Heart left ventricle (tissue), 16 donors: ENCODE measurements at places on chromosomes 5 and 9.

GRCh38 chr5:141969783-141970771 lies 1.2 kb downstream of the RNF14 start:
- H3K27ac ChIP-seq: peak overlapping the region; percentile 96
- DNase-seq: no peak
- H3K4me1 ChIP-seq: peaks cover 39% of the 10 kb centered on the region
- peaks cover 39% of the 10 kb centered on the region for H3K36me3 ChIP-seq
- H3K27me3 ChIP-seq: no peaks in the 10 kb centered on the region

DNA sequence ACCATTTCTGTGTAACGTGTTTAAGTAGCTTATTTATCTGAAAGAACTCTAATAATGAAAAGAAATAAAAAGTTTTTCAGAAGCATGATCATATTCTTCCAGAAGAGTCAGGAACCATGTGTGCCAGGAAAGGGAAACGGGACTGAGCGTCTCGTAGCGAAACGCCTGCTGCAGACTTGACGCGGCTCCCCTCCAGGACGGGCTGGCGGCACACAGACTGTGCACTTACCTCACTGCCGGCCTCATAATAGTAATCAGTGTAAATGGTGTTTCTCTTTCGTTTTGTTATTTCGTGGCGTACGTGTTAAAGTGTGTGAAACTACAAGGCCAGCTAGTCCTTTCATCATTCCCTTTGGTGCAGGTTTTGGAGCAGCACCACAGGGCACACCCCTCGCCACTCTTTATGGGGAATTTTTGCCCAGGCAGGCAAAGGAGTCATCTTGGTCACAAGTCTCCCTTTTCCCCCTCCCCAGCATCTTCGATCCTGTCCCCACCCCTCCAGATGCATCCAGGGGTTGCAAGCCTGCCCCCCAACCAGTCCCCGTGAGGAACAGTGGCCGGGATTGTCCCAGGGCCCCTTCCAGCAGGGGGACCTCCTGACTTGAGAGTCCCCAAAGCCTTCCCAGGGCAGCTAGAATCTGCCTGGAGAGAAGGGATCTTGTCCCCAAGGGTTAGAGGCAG lies 233.1 kb downstream of the FANCC start:
- H3K4me3 ChIP-seq: no peak overlapping the region
- H3K27ac ChIP-seq: peak overlapping the region; percentile 71
- peaks cover 23% of the 10 kb centered on the region for H3K36me3 ChIP-seq

GRCh38 chr5:41834506-41834905 lies 35.7 kb downstream of the OXCT1 start:
- no peak for DNase-seq
- no peaks in the 10 kb centered on the region for H3K27me3 ChIP-seq
- no peak overlapping the region for H3K4me3 ChIP-seq
- peaks cover 55% of the 10 kb centered on the region for H3K36me3 ChIP-seq

DNA sequence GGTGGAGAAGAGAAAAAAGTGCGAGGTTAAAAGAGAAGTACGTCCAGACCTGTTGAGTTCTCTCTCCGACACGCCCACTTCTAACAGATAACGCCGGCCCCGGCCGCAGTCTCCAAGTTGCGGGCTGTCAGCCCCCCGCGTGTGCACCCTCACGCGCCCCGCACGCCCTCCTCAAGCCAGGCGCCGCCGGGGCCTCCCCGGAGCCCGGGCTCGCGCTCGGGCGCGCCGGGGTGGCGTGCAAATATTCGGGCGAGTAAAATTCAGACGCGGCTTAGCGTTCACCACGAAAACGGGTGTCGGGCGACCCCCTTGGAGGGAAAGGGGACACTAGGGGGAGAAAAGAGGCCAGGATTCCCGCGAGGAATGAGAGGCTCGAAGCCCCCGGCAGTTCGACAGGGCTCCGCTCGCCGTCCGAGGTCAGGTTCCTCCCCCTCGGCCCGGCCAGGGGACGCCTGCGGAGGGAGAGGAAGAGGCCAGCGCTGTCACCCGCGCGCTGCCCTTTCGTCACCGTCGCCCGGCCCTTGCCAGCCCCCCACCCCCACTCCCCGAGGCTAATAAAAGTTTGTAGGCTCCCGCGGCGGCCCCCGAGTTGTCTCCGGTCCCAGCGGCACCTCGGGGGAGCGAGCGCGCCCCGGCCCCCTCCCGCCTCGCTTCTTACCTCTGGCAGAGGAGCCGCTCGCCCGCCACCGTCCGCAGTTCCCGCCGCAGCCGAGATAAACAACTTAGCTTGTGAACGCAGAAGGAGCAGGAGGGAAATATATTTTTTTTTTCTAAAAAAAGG lies 743 bp downstream of the NR3C1 start:
- DNase-seq: peak; percentile 71
- peaks cover 9% of the 10 kb centered on the region for H3K36me3 ChIP-seq
- no peaks in the 10 kb centered on the region for H3K4me1 ChIP-seq
- H3K4me3 ChIP-seq: peak overlapping the region; percentile 87

DNA sequence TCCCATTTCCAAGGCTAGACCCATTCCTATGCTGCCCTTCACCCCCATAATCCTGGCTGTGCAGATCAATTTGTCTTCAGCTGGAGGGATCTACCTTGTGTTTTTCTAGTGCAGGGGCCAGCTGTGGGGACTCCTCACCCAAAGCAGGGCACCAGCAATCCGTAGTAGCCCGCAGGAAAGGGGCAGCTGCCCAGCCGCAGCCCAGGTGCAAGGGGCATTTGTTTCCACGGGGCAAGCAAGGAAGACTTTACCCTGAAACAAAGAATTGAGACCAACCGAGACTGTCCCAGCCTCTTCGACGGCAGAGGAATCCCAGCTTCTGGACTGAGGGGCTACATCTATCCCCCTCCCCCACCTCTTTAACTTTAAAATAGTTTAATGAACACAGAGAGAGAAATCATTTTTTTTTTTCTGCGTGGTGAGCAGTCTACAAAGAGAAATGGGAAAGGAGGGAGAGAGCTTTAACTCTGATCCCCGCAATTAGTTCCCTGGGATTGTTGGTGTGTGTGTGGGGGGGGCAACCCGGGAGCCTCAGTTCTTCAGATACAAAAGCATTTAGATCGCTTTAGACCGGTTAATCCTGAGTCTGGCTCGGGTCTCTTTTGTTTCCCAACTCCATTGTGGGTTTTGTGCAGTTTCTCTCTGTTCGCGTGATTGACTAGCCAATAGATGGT lies 10.6 kb upstream of the LHX2 start:
- H3K4me1 ChIP-seq: no peaks in the 10 kb centered on the region
- H3K27ac ChIP-seq: no peak overlapping the region
- no peak overlapping the region for H3K4me3 ChIP-seq
- H3K27me3 ChIP-seq: peaks cover 93% of the 10 kb centered on the region
- no peak for DNase-seq

- H3K4me1 ChIP-seq: no peaks in the 10 kb centered on the region
- H3K27ac ChIP-seq: no peak overlapping the region
- no peaks in the 10 kb centered on the region for H3K36me3 ChIP-seq
- no peak overlapping the region for H3K4me3 ChIP-seq
Measured at GRCh38 chr9:81490605-81491331, 198.6 kb downstream of the TLE1 start.

- H3K36me3 ChIP-seq: no peaks in the 10 kb centered on the region
- DNase-seq: no peak
- peaks cover 18% of the 10 kb centered on the region for H3K4me1 ChIP-seq
- H3K4me3 ChIP-seq: peak overlapping the region; percentile 66
- no peaks in the 10 kb centered on the region for H3K27me3 ChIP-seq
Measured at GRCh38 chr9:83536332-83536731, 1.9 kb downstream of the FRMD3 start.

DNA sequence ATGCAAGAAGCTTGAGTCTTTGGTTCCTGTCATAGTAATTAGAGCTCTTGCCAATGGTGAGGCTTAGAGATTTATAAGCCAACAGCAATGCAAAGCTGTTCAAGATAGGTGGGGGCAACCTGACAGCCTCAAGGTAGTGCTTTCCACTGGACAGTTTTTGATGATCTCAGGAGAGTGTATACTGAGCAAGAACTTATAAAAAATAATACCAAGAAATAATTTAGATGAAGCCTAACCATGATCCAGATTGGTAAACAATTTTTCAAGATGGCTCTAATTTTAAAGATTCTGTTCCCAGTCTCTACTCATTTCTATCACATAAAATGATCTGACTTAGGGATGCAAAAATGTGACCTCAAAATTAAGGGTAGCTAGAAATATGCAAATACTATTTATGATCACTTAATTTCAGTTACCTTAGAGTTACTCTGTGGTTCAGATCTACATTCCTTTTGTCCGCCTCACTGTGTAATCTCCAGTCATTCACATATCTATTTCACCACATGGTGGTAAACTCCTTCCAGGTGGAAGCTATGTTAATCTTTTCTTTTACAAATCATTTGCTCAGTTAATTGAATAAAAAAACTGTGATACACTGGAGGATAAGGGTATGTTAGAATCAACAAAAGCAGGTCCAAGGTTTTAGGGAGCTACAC lies 1228.0 kb upstream of the C9orf72 start:
- H3K27ac ChIP-seq: no peak overlapping the region
- H3K4me1 ChIP-seq: no peaks in the 10 kb centered on the region
- no peak overlapping the region for H3K4me3 ChIP-seq
- no peak for DNase-seq
- H3K27me3 ChIP-seq: no peaks in the 10 kb centered on the region
- H3K36me3 ChIP-seq: no peaks in the 10 kb centered on the region

DNA sequence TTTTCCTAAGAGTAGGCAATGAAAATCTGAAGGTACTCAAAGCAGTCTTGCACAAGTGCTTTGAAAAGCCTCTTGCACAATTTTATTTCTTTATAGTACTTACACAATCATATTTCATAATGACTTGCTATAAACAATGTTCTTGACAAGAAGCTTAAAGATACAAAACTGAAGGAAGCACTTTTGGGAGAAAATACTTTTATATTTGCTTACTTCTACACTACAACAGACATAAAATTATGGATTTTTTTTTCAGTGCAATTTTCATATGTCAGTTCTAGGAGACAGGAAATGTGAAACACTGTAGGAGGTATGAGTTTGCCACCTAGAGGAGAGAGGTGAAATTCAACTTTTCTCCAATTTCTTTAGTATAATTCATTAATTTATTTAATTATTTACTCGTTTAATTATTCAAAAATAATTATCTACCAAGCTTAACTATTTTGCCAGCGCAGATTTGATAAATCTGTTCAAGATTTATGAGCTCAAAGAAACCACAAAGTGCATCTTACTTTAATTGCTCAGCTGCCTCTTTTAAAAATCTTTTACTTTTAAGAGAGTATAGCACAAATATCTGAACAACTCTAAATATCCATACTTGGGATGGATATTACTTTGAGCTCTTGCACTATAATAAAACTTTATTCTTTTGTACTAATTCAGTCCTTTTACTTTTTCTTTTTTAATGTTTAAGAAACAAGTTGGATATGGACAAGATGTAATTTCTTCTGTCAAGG lies 29.0 kb upstream of the CDKN2B start:
- no peaks in the 10 kb centered on the region for H3K36me3 ChIP-seq
- H3K27me3 ChIP-seq: no peaks in the 10 kb centered on the region
- no peak overlapping the region for H3K4me3 ChIP-seq
- H3K4me1 ChIP-seq: peaks cover 10% of the 10 kb centered on the region
- H3K27ac ChIP-seq: no peak overlapping the region
- DNase-seq: no peak

DNA sequence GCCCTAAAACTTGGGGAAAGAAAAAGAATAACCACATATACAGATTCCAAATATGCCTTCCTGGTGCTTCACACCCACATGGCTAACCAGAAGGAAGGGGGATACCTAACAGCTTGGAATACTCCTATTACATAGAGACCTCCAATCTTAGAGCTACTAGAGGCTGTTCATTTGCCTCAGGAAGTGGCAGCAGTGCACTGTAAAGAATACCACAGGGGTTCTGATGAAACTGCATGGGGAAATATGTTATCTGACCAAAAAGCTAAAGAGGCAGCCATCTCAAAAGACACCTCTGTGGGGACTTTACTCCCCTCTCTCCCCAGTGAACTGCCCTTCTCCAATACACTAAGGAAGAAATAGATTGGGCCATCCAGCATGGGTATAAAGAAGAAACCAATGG lies 66.4 kb downstream of the CDKN2A start:
- no peaks in the 10 kb centered on the region for H3K27me3 ChIP-seq
- H3K27ac ChIP-seq: no peak overlapping the region
- DNase-seq: no peak
- no peak overlapping the region for H3K4me3 ChIP-seq

DNA sequence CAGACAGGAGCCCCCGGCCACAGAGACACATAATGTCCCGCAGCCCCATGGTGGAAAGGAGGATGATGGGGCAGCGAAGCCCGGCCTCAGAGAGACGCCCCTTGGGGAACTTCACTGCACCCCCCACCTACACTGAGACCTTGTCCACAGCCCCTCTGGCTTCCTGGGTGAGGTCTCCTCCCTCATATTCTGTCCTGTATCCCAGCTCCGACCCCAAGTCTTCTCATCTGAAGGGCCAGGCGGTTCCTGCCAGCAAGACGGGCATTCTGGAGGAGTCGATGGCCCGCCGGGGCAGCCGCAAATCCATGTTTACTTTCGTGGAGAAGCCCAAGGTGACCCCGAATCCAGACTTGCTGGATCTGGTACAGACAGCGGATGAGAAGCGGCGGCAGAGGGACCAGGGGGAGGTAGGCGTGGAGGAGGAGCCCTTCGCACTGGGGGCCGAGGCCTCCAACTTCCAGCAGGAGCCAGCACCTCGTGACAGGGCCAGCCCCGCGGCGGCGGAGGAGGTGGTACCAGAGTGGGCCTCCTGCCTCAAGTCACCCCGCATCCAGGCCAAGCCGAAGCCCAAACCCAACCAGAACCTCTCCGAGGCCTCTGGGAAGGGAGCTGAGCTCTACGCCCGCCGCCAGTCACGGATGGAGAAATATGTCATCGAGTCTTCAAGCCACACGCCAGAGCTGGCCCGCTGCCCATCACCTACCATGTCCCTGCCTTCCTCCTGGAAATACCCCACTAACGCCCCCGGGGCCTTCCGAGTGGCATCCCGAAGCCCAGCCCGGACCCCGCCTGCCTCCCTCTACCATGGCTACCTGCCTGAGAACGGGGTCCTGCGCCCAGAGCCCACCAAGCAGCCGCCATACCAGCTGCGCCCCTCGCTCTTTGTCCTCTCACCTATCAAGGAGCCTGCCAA lies 8.9 kb downstream of the SYNPO start:
- no peak overlapping the region for H3K4me3 ChIP-seq
- no peaks in the 10 kb centered on the region for H3K27me3 ChIP-seq
- H3K36me3 ChIP-seq: peaks cover 60% of the 10 kb centered on the region
- peaks cover 96% of the 10 kb centered on the region for H3K4me1 ChIP-seq
- DNase-seq: peak; percentile 88
- peak overlapping the region; percentile 93 for H3K27ac ChIP-seq

DNA sequence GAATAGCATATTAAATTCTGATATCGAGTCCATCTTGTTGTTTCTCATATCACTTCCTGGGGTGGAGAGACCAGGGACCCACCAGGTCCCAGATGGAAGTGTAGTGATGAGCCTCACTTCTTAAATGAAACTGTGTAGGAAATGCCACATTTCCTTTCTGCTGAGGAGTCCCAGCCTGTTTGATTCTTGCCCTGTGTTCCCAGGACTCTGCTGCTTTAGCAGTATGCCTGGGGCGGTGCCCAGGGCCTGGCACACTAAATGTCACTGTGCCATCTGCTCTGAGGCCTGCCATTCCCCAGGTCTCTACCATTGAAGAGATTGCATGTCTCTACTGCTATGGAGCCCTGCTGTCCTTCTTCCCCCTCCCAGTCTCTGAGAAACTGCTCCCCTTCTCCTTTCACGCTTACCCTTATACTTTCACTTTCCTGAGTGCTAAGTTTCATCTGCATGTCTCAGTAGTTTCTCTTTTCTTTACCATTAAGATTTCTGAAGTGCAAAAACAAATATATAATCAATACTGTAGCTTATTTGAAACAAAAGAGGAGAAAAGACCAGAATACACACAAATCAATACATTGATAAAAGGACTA lies 260.4 kb downstream of the GABRB2 start:
- no peak for DNase-seq
- H3K4me1 ChIP-seq: no peaks in the 10 kb centered on the region
- no peaks in the 10 kb centered on the region for H3K36me3 ChIP-seq
- H3K4me3 ChIP-seq: no peak overlapping the region
- no peaks in the 10 kb centered on the region for H3K27me3 ChIP-seq
